ENCODE measurements at places on chromosomes 2 and 18. TPM values are rescaled to one million over a fixed set of nuclear protein-coding genes. Genes with fewer than 3 reads are reported as not detected.

Gene MEP1B
- polyA plus RNA-seq, result not detected

Gene SULT1C2
- polyA plus RNA-seq, result not detected

Gene TFCP2L1
- 0.10 TPM for polyA plus RNA-seq

Gene DUSP2
- polyA plus RNA-seq, result 23.1 TPM

Gene STPG4
- polyA plus RNA-seq, result not detected

Gene SERPINB3
- polyA plus RNA-seq, result not detected

Gene KIAA2012
- not detected for polyA plus RNA-seq

DNA sequence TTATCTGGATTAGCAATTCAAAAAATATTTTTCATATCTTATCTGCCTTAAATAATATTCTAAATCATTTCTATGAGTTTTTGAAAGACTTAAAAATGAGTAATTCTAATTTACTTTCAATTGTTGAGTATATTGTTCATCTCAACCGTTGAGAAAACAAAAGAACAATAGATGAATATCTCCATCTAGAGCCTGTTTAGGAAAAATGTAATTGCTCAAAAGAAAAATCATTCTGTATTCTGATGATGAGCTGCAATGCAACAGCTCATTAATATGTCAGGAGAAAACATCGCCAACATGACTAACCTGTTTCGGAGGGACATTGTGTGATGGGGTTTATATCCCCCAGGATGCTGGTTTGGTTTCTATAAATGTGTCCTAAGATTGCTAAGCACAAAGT, 417.6 kb downstream of the SUCLG1 start:
- DNase-seq, result no peak

GRCh38 chr2:45765007-45765727, 113.7 kb downstream of the PRKCE start:
- DNase-seq, result no peak

DNA sequence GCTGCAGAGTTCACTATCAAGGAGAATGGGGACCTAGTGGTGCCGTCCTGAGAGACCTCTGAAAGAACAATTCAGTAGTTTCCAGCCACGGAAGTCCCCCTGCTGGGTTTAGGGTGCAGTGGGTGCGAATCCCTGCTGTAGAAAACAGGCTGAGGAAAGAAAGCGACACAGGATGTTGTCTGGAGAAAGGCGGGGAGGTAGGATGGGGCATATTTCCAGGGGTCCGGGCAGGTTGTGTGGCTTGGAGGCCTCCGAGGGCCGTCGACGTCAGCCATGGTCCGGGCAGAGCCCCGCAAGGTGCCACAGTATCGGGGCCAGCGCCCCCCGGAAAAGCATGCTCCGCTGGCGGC, 807 bp upstream of the CREB1 start:
- no peak for DNase-seq

DNA sequence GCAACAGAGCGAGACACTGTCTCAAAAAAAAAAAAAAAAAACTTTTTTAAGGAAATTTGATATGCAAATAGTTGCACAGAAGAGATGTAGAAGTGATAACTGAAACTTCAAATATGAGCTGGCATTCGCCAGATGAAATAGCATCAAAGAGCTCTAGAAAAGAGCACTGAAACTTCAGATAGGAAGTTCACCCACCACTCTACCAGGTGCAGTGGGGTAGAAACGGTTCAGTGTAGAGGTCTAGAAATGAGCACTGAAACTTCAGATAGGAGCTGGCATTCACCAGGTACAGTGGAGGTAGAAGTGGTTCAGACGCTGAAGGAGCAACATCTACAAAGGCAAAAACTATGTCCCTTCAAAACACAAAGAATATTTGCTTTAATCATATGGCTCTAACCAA, 9.0 kb upstream of the ONECUT2 start:
- no peak for DNase-seq

GRCh38 chr2:225025917-225026571, 16.2 kb downstream of the DOCK10 start:
- no peak for DNase-seq

DNA sequence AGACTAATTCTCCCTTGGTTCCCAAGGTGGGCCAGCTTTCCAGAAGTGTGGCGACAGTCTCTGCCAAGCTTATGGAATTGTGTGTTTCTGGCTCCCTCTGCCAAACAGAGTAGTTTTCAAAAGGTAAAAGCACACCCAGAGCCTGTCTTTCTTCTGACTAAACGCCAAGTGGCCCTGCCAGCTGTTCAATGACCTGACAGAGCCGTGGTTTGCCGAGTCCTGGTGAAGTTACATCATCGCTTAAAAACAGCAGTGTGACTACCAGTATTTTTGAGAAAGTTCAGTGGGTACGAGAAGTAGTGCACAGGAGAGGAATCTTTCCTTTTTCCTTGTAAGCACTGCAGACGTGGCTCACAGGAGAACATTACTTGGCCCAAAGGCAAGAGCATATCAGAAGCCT, 1.9 kb downstream of the PER2 start:
- peak; percentile 69 for DNase-seq

GRCh38 chr2:18932853-18933252, 343.5 kb upstream of the NT5C1B start:
- DNase-seq, result no peak

GRCh38 chr2:224816816-224817215, 100.7 kb upstream of the CCDC195 start:
- no peak for DNase-seq

GRCh38 chr2:52632543-52632942, 1135.1 kb upstream of the CHAC2 start:
- no peak for DNase-seq

DNA sequence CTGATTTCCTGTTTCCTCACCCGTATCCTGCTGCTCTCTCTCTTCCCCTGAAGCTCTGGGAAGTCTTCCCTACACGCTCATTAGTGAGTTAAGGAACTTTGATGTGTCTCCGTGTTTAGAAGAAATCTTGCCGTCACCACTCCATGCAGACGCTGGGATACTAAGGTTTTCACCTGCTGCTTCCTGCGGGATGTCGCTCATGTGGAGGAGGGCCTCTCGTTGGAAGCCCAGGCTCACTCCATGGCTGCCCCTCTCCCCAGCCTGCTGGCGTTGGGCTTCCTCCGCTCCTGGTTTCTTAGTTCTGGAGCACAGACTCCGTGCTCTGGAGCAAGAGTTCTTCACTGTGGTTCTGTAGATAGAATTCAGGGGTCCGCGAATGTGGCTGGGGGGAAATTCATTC, 326.3 kb downstream of the GBX2 start:
- no peak for DNase-seq

DNA sequence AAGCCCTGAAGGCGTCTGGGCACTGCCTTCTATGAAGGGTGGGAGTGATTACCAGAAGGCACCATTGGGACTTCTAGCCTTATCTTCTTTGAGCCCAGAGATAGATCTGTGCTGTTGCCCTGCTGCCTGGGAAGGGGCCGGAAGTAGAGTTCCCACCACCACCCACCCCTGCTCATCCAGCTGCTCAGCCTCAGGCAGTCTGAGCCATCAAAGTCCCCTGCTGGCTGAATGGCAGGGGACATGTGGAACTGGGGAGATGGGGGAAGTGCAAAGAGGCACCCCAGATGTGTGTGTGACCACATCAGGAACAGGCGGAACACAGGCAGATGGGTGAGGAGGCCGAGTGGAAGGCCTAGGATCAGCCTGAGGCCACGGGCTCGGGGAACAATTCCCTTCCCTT, 3.3 kb upstream of the WNT10A start:
- DNase-seq, result no peak

DNA sequence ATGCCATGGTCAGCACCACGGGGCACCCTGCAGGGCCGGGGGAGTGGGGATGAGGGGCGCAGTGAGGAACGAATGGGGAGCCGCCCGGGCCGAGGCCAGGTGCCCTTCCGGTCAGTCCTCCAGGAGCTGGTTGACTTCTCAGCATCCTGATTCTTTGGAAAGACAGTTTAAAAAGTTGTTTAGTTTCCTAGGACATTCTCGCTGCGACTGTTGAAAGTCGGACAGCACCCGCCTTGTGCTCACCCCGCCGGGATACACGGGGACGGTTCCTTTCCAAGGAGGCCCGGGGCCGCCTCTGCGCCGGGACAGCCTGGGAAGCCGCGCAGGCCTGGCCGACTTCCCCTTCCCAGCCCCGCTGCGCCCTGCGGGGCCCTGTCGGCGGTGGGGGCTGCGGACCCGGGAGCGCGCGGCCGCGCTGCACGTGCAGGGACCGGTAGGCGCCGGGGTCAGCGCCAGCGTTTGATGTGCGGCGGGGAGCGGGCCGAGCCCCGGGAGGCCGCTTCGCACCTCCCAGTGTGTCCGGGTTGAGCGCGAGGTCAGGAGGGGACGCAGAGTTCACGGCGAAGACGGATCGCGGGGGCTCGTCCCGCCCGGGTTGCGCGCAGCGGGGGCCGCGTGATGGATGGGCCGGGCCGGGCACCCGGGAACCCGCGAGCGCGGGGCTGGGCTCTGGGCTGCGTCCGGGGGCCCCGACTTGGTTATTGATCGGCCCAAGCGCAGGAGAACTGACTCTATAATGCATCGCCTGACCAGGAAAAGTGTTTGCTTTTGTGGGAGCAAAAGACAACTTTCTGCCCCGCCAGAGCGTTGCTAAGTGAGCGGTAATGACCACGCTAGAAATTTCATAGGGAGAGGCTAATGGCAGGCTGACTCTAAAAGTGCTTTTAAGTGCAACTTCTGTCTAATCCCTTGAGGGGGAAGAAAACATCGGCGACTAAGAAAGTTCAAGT, 28.0 kb upstream of the SMIM21 start:
- no peak for DNase-seq

GRCh38 chr18:8121101-8121500, 488.1 kb upstream of the RAB12 start:
- no peak for DNase-seq

DNA sequence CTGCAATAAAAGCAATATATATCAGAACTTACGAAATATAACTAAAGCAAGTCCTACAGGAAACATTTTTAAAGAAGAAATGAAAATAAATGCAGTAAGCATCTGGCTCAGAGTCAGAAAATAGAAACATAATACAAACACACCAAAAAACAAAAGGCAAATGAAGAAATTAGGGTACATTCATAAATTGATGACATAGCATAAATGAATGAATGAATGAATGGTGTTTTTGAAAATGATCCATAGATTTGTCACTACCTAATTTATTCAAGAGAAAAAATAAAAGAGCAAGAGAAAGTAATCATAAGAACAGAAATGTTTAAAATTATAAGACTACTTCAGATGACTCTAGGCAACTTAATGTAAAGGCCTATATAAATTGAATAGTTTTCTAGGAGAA, 226.1 kb upstream of the CDH20 start:
- no peak for DNase-seq

GRCh38 chr2:85132834-85133637, at the start of gene TCF7L1:
TCF7L1 (plus strand) TSS chr2:85133392; CDS start chr2:85133685, 293 bp downstream.
- DNase-seq, result peak; percentile 82

DNA sequence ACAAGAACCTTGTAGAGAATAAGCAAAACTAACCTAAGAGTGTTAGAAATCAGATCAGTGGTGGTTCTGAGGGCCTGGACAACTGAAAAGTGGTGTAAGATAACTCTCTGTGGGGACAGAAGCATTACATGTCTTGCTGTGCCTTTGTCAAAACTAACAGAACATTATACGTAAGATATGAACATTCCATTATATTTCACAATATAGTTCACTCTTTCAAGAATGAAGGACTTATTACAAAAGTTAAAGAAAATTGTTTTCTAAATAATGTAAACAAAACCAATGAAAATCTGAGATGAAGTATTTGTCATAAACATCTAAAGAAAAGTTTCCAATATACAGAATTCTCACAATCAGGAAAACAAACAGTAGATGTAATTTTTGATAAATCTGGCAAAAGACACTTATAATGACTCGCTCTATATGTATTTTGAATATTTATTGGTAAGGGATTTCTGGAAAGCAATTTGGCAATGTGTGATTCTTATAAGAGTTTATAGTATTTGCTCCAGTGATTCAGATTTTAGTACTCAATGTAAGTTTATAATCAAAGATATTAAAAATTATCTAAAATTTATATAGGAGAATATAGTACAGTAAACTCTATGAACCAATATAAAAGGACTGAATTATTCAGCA, 258.4 kb downstream of the CD226 start:
- DNase-seq, result no peak

DNA sequence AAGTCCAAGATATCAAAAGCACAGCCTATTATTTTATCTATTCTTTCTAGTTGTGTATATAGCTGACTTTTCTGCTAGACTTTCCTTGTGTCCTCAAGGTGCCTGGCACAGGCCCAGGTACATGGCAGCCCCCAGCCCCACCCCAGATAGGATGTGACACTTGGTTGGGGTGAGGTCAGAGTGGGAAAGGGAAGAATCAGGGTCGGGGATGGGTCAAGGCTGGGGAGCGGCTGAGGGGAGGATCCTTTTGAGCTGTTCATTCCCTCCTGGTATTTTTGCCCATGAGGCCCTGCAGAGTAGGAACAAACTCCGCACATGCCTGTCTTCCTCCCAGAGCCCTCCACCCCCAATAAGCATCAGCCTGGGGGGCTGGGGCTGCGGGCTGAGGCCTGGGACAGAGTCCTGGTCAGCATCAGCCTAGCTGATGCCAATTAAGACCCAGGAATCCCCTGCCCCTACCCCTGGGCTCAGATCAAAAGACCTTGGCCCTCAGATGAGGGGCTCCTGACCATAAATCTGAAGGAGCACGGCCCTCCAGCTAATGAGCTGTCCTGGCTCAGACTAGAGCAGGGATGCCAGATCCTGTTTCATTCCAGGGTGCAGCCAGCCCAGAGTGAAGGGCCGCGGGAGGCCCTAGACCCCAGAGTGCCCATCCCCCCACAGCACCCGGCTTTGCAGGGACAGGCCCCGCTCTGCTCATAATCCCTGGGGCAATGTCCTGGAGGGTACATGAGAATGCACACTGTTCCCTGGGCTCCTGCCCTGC, 85.3 kb downstream of the SDC1 start:
- DNase-seq, result no peak

DNA sequence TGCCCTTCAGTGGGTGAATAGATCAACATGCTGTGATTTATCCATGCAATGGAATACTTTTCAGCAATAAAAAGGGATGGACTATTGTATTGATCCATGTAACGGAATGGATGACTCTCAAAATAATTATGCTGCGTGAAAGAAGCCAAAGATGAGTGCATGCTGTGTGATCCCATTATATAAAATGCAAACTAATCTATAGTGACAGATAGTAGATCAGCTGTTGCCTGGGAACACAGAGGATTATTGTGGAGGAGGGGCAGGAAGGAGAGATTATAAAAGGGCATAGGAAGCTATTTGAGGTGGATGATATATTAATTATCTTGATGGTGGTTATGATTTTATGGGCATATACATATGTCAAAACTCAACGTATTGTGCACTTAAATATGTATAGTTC, 55.5 kb upstream of the ADAM23 start:
- no peak for DNase-seq

DNA sequence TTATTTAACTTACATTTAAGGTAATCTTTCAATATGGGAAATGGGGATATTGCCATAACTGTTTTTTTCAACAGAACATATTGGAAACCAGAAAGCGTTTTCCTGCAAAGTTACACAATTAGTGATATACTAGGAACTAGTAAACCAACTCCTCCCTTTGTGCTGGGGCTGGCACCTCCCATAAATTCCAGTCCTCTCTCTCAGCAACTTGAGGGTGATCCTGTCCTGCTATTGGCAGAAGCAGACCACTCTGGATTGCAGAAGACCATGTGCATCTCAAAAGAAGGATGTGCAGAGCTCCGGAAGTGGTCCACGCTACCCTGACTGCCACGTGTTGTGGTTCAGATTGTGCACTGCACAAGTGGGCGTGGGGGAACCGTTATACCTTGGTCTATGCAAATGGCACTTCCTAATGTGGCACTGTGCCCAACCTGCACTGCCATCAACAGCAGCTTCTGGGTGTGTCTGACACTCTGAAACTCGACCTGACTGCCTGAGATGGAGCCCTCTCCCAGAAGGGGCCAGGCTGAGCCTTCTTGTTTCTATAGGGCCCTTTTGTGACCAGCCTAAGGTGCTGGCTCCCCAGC, 219.2 kb downstream of the ZNF516 start:
- DNase-seq, result no peak
